ENCODE measurements at places on chromosomes 4 and X.

DNA sequence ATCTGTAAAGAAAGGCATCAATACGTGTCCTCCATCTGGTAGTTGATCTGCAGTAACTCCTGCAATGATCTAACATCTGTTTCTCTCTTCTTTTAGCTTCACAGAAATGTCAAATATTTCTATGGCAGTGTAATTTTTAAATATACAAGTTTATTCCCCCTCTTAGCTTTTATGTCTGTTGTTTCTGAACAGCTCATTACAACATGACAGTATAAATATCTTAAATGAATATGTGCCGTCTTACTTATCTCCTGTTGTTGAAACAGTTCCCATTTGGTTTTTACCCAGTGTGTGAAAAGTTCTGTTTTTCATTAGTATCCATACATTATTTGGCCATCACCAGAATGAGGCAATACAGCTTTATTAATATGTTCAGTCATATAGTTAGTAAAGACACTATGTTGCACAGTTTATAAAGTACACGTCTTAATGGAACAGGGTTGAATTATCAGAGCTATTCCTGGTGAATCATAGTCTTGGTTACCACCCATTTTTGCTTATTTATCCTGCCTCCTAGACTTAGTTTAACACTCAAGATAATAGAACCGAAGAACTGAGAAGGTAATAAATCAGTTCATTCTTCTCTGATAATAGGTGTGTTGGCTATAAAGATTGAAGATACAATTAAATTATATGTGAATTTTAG lies 321.6 kb downstream of the TENM3 start:
- no peak for DNase-seq

DNA sequence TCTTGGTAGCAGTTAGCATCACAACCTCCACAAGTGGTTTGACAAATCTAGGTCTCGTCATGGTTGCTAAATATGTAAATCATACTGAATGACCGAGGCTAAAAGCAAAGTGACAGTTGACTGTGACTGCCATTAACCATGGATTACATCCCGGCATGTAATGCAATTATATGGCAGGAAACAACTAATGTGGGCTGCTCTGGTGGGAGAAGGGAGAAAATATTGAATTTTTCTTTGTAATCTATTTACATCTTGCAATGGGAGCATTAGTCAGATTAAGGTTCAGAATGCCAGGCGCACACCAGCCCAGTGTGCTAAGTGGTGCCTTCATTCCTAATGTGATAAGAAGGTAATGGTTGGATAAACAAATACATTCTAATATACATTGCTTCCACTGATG lies 35.8 kb downstream of the UNC5C start:
- no peak for DNase-seq

DNA sequence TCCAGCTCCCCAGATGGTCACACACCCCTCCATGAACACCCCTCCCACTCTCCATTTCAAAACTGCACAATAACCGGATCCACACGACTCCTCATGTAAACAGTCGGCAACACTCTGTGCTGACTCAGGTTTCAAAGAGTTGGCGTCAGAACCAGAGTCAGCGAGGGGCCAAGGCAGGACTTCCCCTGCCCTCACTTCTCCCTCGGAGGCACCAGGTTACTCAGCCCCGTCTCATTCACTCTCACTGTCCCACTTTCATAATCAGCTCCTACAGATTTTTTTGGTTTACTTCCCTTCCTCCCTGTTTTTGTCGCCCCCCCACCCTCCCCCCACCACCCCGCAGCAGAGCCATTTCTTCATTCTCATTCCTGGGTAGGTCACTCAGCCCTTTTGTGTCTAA lies 2.7 kb upstream of the TIMP1 start:
- DNase-seq = peak; percentile 17

- no peak for DNase-seq
Observed at GRCh38 chr4:125551466-125551865, 236.7 kb downstream of the FAT4 start.

DNA sequence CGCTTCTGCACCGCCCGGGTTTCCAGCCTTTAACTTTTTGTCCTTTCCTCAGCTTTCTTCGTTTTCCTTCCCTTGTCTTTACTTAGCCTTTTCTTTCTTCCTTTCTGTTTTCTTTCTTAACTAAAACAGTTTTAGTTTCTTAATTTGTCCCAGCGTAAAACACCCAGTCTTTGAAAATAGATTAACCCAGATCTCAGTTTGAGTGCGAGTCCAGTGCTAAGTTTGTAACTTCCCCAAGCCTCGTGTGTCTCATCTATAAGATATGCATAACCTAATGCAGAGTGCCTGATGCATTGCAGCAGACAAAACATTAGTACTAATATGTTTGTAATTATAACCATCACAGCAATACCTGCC lies 460 bp upstream of the GEMIN8 start:
- DNase-seq = no peak

GRCh38 chrX:134520860-134521390 lies 61.0 kb downstream of the HPRT1 start:
- DNase-seq = no peak

GRCh38 chr4:176999935-177000543 lies 207.3 kb upstream of the VEGFC start:
- no peak for DNase-seq

DNA sequence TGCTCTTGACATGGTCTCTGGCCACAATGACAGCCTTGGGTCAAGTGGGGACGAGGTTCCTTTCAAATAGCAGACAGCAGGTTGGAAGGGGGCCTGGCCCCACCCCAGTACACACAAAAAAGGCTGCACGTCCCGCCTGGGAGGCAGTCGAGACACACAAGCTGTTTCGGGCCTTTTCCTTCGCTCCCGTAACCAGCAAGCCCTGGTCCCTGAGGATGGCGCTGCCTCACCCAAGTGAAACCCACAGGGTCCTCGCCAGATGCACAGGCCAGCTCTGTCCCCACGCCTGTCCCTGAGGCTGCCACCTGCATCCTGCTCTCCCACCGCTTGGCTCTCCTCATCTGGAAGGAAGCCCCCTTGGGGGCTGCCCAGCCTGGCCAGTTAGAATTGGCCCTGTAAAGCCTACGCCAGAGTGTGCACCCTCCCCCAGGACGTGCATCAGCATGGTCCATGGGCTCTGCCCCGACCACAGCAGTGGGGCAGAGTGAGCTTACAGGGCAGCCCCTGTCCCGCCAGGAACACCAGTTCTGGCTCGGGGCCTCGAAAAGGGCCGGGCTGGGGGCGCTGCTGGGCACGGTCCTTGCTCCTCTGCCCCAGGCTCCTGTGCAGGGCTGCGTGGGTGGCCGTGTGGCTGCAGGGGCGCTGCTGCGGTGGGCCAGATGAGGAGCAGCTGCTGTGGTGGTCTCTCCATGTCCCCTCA lies 2.0 kb downstream of the CPLX1 start:
- no peak for DNase-seq

- DNase-seq = peak; percentile 25
Observed at GRCh38 chr4:147707892-147708672, 23.8 kb upstream of the ARHGAP10 start.

GRCh38 chr4:76892001-76892400 lies 5.9 kb downstream of the SOWAHB start:
- DNase-seq = no peak

DNA sequence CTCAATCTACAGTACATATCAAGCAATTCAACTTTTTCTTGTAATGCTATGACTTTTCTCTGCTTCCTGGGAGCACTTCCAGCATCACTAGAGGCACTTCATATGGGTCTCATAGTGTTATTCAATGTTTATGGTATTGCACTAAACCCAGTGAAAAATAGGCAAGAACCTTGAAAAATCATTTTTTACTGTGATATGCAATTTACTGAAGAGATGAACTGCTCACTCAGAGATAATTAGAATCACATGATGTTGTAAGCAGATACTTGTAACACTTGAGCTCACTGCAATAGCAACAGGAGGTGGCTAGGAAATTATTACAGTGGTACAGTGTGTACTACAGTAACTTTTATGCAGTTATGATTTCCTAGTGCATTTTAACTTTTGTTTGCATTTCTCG lies 93.3 kb downstream of the RASGEF1B start:
- no peak for DNase-seq

GRCh38 chrX:79444694-79445210 lies 77.6 kb upstream of the ITM2A start:
- no peak for DNase-seq

DNA sequence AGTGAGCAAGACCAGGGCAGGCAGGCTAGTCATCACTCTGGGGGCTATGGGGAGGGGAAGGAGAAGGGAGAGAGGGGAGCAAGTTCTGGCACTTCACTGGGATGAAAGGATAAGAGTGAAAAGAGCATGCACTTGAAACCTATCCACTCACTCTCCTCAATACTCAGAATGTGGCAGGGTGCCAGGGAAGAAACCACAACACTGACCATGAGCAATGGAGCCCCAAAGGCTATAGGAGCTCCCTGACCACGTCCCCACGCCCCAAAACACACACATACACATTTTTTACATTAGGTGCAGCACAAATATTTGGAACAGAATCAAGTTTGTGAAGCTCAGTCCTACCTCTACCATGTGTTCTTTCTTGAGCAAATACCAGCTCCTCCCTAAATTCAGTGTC lies 132.2 kb downstream of the IDS start:
- DNase-seq = no peak

- no peak for DNase-seq
Observed at GRCh38 chrX:14922437-14922836, 49.2 kb downstream of the MOSPD2 start.

- DNase-seq = no peak
Observed at GRCh38 chr4:964346-965025, 8.9 kb downstream of the DGKQ start.

DNA sequence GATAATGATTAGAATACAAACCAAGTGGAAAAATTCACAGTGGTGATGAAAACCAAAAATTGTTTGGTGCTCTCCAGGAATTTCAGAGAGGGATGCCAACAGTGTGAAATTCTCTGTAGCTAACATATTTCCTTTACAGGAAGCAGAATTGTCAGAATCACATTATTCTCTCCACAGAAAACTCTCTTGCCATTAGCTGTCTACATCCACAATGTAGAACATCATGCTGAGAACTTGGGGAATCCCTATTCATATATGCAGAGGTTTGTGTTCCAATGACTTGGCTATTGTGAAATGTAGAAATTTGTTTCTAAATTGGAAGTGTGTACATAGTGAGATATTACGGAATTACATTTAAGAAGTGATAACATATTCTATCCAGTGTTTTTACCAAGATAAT lies 142.0 kb downstream of the PCDH7 start:
- DNase-seq = no peak

- DNase-seq = no peak
Observed at GRCh38 chr4:53646795-53647194, 55.5 kb upstream of the LNX1 start.

DNA sequence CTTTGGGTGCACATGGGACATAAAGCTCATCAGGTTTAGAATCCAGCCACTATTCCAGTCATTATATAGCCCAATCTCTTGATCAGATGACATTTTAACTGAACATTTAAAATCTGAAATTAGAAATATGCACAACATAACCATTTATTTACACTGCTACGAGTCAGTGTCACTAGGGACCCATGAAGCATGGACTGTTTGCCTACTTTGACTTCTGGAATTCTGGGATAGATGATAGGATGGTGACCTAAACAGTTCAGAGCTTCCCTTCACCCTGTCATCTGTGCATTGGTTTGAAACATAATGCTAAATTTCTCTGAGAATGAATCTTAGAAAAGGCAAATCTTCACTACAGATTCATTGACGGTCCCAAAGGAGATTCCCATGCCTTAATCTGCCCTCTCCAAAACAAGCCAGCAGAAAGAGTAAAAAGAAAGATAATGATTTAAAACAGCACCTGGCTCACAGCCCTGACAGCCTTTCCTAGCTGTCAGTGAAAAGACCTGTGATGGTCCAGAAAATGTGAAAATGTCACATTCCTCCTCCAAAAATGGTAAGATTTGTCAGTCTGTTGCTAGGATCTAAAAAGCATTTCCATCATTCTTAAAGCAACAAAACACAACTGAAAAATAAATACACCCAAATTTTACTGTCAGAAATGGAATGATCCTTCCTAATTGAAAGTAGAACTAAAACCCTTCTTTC lies 18.9 kb upstream of the HERC3 start:
- no peak for DNase-seq

GRCh38 chrX:45774961-45775360 lies 574.3 kb upstream of the DIPK2B start:
- DNase-seq = no peak

DNA sequence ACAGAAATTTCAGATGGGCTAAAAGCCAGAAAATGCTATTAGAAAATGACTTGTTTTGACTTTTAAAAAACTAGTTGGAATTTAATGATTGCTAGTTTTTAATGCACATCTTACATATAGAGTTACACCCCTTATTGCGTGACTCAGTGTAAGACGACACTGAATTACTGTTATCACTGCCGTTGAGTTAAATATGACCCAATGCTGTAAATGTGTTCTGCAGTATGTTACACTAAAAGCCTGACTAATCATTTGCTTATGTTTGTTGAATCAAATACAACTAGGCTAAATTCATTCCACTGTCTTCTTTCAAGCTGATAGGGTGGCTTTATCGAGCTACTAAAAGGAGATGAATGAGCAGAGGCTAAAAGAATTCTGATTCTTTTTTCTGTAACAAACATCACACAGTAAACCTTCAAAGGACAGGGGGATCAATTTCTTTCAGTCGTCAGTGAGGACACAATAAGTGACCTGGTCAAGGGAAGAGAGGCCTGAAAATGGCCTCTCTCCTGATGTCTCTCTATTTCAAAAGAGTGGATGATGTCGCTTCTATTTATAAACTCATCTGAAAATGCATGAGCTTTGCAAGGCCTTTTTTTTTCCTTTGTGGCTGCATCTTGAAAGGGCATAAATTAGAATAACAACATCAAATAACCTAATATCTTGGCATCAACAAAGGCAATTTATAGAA lies 142.2 kb upstream of the KCNIP4 start:
- no peak for DNase-seq

DNA sequence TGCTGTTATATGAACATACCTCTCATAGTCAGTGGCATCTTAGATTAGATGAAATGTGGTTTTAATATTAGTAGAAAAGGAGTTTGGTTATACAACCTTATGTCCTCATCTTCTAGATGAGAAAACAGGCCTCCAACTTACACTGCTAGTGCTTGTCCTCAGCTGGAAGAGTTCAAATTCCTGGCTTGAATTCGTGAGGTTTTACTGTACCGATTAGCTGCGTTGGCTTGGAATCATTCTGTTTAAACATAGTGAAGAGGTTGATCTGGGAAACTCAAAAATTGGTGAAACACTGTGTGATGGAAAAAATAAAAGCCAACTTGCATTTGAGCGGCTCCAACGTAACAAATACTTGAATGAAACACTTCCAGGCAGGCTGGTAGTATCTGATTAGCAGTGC lies 81.0 kb downstream of the LNX1 start:
- no peak for DNase-seq

DNA sequence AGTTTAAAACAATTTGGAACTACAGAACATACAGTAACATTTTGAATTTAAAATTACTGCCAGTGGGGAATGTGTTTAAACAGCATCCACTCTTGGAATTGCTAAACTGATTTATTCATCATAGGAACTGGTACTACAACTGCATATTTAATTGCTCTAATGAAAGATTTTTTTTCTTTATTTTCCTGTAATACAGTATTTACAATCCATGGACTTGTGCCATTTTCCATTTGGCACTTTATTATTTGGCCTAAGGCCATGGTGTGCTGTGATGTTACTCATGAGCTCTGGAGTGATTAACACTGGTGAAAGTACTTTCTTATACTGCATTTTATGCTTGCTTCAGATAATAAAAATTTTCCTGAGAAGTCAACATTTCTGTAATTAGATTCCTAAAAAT lies 69.7 kb upstream of the NUDT6 start:
- DNase-seq = no peak

Data from stimulated activated CD4-positive, alpha-beta T cell treated with anti-CD3 and anti-CD28 coated beads, Interleukin-4, amount 100 ng/mL, for 48 hours (primary cell).